ENCODE measurements at places on chromosomes 5 and 9.

DNA sequence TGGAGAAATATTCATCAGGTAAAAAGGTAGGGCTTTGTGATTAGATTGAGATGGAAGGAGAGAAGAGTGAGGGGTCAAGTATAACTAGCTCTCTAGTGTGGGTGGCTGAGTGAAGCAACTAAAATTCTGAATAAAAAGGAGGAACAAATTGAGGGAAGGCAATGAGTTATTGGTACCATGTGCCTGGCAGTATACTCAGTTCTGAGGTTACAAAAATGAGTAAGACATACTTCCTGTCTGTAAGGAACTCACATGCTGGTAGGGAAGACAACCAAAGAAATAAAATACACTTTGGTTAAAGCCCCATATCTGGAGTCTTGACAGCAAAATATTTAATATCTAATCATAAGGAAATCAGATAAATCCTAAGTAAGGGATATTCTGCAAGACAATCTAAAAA, 476.8 kb upstream of the C9orf72 start:
- no peak for DNase-seq

DNA sequence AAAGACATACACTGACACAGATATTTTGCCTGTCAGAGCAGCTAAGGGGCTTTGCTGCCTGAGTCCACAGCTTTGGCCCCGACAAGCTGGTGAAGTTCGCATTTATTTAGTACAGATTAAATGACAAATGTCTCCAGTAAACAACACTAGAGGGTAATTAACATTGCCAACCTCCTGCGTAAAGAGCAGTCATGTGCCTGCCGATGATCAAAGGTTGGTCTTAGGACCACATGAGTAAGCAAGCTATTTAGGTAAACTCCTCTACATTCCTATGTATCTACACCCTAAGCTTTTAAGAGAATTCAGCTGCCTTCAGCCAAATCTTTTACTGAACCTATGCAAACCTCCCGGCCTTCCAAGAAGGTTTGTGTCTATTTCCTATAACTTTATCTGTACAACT, 73.0 kb upstream of the PJA2 start:
- DNase-seq = no peak

DNA sequence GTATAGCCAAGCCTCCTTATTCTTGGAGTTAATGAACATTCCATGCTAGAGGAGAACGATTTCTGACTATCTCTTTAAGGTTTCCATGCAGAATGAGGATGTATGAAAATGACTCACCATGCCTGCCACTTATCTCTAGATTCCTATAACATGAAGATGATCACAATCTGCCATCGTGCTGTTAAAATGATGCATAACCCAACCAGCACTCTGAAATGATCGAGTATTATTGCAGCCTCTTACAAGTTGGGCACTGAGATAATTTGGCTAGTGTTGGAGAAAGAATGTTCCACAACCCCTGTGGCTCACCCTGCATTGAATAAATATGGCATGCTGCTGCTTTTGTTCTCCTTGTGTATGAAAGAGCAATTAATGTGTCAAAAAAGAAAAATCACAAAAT, 1143.6 kb upstream of the WWC1 start:
- no peak for DNase-seq

GRCh38 chr5:25604681-25605080, 959.9 kb upstream of the CDH10 start:
- no peak for DNase-seq

DNA sequence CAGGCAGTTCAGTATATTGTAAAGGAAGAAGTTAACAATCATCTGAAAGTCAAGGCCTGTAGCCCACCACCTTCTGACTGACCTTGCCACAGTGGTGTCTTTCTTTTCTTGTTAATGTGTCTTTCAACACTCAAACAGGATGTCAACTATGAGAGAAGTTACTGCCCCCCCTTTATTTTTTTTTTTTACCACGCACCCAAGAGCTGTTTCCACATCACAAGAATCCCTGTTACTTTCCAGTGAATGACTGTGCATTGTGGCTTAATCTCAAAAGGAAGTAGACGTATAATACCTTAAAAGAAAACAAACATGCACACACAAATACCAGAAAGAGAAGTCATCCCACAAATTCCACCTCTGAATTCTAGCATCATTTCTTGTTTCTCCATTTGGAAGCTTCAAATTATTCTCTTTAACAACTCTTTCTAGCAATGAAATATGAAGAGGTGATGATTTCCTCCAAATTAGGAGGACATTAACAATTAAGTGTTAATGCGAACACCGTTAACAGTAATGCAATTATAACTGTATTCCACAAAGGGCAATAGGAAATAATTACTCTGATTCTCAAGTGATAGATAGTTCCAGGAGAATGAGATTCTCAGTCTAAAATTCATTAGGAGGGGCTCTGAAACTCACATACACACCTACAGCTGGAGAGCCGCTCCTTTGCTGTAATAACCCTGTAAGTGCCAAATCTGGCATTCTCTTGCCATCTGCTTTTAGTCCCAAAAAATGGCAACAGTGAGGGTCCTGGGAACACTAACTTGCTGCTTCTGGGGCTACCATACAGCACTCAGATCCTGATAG, 201.0 kb downstream of the EFNA5 start:
- DNase-seq = no peak

DNA sequence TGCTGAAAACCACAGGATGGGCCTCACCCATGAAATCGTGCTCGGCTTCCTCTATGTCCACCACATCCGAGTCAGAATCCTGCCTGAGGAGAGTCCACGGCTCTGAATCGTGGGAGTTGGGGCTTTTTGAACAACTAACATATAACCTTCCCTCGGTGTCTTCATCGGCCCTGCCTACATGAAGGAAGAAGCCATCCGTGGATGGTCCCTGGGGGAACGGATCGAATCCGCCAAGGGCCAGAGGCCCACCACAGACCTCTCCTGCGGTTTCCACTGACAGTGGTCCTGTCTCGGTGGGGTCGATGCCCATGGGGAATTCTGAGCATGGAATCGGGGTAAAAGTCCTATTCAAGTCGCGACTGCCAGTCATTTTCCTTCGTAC, 85.0 kb downstream of the CAMSAP1 start:
- DNase-seq = no peak

DNA sequence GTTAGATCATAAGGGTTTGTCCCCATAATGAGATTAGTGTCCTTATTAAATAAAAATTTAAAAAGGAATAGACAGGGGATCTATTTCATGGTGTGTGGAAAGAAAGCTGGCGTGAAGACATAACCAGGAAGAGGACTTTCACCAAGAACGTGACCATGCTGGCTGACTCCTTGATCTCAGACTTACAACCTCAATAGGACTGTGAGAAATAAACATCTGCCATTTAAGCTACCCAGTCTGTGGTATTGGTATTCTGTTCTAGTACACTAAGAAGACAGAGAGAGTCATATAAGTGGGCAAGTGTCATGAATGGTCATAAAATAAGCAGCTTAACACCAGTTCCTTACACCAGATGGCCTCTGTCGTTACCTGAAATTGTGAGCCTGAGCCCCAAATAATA, 259.4 kb upstream of the CCNG1 start:
- DNase-seq = no peak

GRCh38 chr5:104843822-104844221, 1281.2 kb upstream of the NUDT12 start:
- no peak for DNase-seq

DNA sequence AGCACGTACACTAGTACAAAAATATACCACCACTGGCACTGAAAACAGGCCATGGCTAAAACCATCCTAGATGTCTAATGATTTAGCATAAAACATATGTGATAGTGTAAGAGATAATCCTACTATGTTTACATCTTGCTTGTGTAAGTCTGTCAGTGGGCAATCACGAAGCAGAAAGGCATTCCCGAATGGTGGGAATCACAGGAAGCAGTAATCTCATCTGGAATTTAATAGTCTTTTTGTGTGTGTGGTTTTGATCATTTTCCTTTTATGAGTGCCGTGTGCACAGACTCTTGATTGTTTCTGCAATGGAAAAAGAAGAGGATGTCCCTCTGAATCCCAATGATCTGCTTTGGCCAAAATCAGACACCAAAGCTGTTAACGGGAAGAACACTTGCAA, 200.5 kb downstream of the EBF1 start:
- no peak for DNase-seq

GRCh38 chr5:71727978-71728377, 8.9 kb downstream of the CARTPT start:
- DNase-seq = no peak

GRCh38 chr5:33997331-33997983, 10.4 kb downstream of the AMACR start:
- DNase-seq = peak; percentile 61

DNA sequence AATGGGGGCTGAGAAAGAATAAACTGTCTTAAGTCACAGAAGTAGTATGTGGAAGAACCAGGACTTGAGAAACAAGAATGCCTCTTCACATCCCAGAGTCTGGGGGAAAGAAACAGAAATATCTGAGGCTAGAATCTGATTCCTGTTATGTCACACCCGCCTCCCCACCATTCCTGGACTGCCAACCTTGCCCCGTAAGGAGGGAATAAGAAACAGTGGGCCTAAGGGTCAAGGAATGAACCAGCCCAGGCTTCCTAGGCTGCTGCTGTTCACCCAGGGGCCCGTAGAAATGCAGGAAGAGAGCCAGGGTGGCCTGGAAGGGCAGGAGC, 4.3 kb downstream of the PCDH1 start:
- no peak for DNase-seq

- DNase-seq = peak; percentile 95
Observed at GRCh38 chr5:171418982-171419687, at the start of gene FGF18. FGF18 (plus strand) TSS chr5:171419647; CDS start chr5:171420200, 553 bp downstream.

- DNase-seq = no peak
Observed at GRCh38 chr5:113182658-113183344, 206.2 kb downstream of the DCP2 start.

DNA sequence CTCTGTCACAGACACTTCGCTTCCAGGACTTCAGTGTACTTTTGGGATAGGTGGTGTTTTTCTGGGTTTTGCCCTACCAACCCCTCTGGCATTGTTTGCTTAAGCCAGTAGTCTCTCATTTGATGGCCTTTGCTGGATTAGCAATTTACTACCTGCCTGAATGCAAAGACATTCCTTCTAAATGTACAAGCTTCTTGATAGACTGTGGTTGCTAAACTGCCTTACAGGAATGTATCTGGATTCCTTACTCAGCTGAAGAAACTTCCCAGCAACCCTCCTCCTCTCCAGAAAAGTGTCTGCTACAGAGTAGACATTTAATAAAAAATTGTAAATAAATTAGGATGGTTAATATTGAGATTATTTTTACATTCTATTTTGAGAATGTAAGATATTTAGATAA, 1916.7 kb downstream of the EFNA5 start:
- no peak for DNase-seq

DNA sequence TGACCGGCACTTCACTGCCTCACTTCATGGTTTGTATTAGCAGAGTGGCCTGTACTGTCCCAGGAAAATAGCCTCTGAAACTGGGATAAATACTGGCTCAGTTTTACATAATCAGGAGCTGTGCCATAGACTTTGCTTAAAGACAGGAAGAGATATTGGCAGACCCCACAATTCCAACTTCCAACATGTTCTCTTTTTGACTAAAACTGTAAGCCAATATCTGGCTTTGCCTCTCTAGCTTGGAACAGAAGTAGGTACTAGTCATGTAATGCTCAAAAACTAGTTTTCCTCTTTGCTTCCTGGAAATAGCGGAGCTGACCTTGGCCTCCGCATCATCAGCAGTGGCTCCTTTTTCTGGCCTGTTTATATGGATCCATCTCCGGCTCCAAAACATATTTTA, 276.9 kb downstream of the CDH9 start:
- no peak for DNase-seq

GRCh38 chr5:150700246-150700593, 642 bp downstream of the RBM22 start:
- DNase-seq = no peak

DNA sequence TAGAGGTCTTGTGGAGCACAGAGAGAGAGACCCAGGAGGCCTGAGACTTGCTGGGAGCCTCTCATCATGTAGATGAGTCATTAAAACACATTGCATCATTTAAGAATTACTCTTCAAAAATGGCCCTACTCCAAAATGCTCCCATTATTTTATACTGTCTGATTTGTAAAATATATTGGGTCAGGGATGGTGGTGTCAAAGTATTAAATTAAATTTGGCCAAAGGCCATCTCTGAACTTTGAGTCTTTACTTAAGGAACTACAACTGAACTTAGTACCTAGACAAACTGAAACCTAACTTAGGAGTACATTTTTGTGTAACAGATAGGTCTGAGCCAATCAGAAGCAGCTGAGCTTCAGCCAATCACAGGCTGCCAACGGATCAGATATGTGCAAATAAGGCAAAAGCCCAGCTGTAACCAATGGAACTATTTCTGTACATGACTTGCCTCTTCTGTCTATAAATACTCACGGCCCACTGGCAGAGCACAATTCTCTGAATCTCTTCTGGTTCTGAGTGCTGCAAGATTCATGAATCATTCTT, 657.2 kb downstream of the TLE1 start:
- DNase-seq = peak; percentile 37

DNA sequence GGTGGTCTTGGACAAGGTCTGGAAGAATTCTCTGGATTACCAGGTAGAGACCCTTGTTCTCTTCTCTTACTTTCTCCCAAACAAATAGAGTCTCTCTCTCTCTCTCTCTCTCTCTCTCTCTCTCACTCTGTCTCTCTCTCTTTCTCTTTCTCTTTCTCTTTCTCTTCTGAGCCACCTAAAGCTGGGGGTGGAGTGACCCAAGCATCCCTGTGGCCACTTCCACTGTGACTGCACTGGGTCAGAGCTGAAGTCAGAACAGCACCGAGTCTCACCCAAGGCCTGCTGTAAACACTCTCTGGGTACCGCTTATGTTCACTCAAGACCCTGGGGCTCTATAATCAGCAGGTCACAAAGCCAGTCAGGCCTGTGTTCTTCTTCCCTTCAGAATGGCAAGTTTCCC, 513.7 kb downstream of the EBF1 start:
- no peak for DNase-seq

DNA sequence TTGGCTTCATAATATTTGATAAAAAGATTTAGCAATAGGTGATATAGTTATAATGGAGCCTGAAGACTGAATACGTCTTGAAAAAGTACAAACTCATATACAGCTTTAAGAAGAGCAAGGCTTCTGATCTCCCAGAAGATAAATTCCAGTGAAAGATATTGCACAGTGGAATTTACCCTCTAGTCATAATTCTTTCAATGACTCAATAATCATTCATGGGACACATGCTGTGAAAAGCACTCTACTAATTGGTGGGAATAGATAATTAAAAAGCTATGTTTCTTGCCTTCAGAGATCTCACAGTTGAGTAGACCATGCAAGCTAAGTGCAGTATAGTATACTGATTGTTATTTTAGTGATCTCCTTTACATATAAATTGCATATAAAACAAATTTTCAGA, 538.6 kb upstream of the CYLC2 start:
- no peak for DNase-seq
